Hematopoietic multipotent progenitor cell treated with erythropoietin and hydrocortisone succinate and interleukin-3 and kit ligand, for 8 days (in vitro differentiated cells): ENCODE measurements at places on chromosomes 7 and 10.

DNA sequence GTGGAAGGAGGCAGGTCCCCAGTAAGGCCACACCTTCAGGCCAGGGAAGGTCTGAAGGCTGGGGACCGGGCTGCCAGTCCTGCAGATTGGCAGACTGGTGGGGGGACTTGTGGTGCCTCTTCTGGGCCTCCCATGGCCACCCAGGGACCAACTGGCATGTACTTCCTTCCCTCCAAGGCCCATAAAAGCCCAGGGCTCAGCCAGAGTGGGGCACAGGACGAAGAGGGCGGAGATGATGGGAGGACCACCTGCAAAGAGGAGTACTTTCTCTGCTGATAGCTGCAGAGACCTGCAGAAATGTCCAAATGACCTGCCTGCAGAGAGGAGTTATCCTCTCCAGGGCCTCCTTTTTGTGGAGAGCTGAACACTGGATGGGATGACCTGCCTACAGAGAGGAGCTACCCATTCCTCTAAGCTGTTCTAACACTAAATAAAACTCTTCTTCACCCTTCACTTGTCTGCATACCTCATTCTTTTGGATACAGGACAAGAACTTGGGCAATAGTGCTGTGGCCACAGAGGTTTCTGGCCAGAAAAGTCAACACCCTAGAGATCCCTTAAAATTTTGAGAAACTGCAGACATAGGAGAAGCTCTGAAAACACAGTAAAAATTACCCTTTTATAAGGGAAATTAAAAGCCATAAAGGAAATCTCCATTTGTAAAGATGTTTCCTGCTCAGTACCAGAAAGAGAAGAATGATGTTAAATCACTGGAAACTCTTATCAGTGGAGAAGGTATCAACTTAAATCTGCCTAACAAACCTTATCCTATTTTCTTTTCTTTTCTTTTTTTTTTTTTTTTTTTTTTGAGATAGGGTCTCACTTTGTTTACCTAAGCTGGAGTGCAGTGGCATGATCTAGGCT, 20.7 kb upstream of the PRF1 start:
- no peak for DNase-seq

DNA sequence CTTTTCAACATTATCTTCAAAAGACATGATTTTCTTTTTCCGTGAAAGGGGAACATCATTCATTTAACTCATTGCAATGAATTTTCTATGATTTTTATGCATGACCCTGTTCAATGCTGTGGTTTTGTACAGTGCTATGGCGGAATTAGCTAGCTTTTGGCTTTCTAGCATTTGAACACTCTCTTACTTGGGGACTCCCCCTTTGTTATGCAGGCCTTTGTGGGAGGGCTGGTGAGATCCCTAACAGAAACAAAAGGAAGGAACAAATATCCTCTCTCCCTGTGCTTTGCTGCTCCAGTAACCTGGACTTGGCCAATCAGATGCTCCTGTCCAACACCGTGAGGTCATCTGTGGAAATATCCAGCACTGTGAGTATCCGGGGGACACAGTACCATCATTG, 353.4 kb upstream of the FZD8 start:
- no peak for DNase-seq

DNA sequence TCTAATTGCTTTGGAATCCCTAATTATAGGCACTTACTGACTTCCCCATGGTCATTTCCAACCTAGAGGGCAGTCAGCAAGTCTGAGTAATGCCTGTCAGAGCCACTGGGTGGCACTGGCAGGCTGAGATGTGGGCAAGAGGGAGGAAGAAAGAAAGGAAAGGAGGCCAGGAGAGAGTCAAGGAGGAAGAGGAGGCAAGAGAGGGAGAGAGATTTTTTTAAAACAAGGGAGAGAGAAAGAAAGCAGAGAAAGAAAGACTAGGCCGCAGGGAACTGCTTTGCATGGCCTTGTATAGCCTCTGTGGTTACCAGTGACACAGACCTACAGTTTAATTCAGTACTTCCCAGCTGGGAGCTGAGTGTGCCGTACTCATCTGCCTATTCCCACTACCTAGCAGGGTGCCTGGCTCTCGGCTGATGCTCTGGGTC, 210.4 kb upstream of the ADO start:
- DNase-seq: peak; percentile 61

DNA sequence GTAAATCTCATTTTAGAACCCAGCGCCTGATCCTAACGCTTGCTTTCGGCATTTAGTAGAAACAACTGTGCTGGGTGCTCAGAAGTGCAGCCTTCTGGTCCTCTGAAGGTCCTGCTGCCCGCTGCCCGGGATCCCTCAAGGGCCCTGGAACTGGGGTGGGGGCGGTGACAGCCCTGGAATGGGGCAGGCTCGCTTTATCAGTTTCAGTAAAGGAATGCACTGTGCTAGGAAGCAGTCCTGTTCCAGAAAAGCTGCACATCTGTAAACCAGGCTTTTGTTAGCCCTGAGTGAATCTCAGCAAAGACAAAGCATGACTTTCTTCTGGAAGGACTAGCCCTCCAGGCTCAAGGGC, 254.6 kb downstream of the TNS3 start:
- no peak for DNase-seq

- DNase-seq: no peak
Observed at GRCh38 chr7:422191-422885, 97.3 kb downstream of the PDGFA start.

DNA sequence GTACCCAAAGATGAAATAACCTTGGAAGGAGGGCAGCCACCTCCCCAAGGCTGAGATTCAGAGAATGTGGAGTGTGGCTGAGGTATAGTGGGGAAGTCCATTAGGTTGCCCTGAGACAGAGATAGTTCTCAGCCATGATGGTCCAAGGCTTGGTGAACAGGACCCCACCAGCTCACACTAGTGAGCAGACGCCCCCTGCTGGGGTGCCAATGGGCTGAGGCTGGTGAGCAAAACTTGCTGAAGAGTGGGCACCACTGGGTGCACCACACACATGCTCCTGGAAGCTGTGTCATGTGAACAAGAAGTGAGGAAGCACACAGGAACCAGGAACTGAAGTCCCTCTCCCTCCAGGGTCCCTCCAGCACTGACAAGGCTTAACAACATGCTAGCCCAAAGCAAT, 8.9 kb downstream of the FBXL13 start:
- DNase-seq: peak; percentile 75

- DNase-seq: no peak
Observed at GRCh38 chr7:112080441-112080840, 125.8 kb downstream of the DOCK4 start.

- no peak for DNase-seq
Observed at GRCh38 chr10:119253433-119254174, 46.2 kb downstream of the GRK5 start.

DNA sequence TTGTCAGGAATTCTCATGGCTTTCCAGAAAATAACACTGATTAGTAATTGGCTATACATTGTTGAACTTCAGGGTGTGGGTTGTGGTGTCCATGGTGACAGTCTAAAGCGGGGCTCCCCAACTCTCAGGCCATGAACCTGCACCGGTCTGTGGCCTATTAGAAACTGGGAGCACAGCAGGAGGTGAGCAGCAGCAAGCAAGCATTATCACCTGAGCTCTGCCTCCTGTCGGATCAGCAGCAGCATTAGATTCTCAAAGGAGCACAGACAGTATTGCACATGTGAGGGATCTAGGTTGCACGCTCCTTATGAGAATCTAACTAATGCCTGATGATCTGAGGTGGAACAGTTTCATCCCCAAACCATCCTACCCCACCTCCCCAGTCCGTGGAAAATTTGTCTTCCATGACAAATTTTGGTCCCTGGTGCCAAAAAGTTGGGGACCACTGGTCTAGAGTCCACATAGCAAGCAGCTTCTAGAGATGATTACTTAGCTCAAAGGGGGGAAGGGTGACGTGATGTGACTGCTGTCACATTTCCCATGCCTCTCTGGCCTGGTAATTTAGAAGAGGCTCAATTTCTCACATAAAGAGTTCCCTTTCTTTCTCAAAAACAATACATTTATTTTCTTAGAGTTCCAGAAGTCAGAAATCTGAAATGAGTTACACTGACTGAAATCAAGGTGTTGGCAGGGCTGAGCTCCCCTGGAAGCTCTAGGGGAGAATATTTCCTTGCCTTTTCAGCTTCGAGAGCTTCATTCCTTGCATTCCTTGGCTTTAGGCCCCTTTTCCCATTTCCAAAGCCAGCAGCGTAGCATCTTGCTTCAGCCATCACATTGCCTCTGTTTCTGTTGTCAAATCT, 17.6 kb upstream of the FAM221A start:
- no peak for DNase-seq

- peak; percentile 72 for DNase-seq
Observed at GRCh38 chr10:122981066-122981464, 864 bp downstream of the PSTK start.

DNA sequence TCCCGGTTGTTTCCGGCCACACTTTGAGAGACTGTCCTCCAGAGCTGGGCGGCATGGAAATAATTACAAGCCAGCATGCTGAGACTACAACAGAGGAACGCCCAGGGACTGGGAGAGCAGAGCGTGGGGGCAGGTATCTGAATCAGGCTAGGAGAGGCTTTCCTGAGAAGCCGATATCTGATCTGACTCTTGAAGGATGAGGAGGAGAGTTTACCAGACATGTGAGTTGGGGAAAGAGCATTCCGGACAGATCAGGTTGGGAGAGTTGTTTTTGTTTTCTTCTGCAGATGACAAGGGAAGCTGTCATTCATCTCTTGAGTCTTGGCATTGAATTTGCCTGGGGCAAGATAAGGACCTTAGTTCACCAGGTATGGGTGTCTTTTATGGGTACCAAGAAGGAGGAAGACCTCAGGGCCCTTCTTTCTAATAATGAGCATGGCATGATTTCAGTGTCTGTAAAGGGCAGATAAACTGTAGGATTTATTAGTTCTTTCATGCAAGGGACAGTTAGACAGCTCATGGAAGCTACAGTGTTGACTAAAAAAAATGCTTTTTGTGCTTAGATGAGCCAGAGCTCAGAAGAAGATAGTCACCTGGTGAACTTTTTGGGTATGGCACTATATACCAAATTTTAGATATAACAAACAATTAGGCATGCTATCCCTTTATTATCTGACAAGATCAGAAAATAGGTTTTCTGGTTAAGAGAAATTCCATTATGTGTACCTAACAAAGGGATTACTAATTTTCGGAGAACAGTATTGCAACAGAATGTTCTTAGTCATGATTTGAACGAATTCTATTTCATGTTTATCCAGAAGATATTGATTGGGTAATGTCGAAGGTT, 36.2 kb downstream of the WBP1L start:
- DNase-seq: peak; percentile 58

- DNase-seq: peak; percentile 9
Observed at GRCh38 chr10:120600871-120601649, 144.0 kb downstream of the PLPP4 start.

- DNase-seq: no peak
Observed at GRCh38 chr10:35487336-35488034, 117.7 kb upstream of the GJD4 start.

- peak; percentile 7 for DNase-seq
Observed at GRCh38 chr10:43231523-43232078, 35.3 kb downstream of the RASGEF1A start.

GRCh38 chr7:152076324-152076821, 50.9 kb downstream of the GALNT11 start:
- peak; percentile 14 for DNase-seq

DNA sequence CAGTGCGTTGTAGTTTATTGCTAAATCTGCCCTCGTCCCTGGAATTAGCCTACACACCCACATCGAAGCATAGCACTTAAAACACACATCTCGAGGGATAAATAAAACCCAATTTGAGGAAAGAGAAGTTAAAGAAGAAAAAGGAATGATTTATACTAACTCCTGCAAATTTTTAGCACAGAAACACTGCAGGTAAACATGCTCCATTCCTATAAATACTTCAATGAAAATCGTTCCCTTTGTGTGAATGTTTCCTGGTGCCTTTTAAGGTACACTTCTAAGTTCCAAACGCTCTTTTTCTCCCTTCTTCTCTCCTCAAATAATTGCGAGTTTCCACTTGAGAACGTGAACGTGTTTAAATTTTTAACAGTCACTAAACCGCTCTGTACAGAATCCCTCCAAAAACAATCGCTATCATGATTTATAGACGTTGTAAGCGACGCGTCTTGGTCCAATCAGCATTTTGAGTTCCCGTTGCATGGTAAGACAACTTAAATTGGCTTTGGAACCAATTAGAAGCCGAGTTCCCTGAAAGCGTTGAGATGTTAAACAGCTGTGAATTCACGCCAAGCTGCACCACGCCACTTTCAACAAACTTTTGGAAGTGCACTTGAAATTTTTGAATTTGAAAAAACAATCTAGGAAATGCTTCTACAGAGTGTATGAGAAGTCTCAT, 12.5 kb upstream of the EBLN1 start:
- peak; percentile 86 for DNase-seq

DNA sequence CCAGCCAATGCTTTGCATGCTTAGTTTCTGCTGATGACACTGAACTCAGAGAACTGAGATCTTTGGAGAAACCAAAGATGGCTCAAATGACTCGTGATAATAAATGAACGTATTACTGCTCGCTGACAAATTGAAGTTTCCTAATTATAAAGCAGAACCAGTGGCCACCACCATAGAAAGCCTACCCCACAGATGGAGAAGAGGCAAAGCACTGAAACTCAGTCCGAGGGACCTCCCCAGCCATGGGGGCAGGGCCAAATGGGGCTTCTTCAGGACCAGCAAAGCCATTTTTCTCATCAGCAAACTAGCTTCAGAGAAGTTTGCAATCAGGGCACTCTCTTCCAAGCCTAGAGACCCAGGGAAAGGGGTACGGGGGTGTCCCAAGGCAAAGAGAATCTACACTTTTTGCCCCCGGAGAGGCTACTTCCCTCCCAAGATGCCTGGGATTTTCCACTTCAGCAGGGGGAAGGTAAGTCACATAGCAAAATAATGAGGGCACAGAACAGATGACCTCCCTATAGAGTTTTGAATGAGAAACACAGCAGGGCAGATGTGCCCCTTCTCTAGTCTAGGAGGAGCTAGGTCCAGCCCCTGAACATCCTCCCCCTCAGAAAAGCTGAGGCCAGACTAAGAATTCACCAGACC, 4.3 kb upstream of the IL6 start:
- no peak for DNase-seq

DNA sequence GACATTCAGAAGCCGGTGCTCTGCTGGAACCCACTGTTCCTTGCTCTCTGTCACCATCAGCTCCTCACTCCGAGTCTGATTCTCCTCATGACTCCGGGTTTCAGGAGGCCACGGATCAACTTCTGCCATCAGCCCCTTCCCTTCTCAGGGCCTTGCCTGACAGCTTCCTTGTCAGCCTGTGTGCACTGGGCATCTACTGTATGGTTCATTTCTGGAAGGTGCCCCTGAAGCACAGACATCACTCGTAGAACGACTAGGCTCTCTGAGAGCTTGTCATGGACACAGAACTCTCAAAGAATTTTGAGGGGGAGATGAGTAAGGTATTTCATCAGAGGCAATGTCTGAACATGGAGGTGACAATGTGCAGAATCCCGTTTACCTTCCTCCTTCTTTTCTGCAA, 396.1 kb downstream of the TNS3 start:
- no peak for DNase-seq

DNA sequence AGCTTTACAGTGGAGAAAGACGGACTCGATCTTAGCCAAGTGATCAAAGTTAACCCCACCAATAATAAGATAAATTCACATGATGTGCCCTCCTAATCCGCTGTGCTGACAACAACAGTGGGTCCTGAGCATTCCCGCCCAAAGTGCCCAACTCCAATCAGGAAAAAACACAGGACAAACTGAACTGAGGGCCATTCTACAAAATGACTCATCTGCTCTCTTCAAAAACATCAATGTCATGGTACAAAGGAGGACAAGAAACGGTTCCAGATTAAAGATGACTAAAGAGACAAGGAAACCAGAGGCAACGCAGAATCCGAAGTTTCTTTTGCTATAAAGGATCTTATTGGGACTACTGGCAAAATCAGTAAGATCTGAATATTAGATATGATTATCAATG, 79.4 kb downstream of the CTBP2 start:
- no peak for DNase-seq
